BJ (cell line): ENCODE measurements at places on chromosomes 4 and X. TPM values are rescaled to one million over a fixed set of nuclear protein-coding genes. Genes with fewer than 3 reads are reported as not detected.

GRCh38 chr4:80361329-80361900 is 25.9 kb downstream of the CFAP299 start:
- no peak for DNase-seq

DNA sequence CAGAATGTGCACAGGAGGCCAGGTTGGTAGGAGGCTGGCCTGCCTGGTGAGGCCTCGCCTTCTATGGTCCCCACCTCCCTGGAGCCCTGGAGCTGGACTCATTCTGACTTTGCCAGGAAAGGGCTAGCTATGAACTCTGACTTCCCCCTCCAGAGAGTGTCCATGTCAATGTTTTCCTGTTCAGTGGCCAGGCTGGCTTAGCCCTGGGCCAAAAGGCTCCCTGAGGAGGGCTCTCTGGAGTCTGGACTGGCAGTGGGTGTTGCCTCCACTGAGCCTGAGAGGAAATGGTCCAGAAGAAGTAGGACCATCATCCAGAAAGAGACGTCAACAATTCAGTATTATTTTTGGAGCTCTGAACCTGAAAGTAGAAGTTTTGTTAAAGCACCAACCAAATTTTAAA is 178.7 kb downstream of the CHIC2 start:
- DNase-seq: no peak

DNA sequence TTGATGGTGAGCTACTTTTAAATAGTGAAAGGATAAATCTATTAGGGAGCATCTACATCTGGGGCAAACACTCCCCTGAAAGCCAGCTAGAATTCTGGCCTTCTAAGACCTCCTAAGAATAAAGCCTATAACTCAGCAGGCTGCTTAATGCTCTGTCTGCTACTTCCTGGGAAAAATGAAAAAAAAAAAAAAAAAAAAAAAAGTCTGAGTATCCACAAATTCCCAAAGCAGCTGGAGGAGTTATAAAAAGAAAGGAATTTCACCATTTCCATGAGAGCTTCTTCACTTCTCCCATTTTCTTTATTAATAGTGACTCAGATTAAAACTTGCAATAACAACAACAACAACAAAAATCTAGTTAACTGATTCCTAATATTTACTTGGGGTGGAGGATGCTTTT is 511.2 kb downstream of the INPP4B start:
- no peak for DNase-seq

- DNase-seq: no peak
Measured at GRCh38 chr4:40367451-40367850, 32.3 kb downstream of the CHRNA9 start.

GRCh38 chr4:79652738-79653137 is 244.7 kb upstream of the GK2 start:
- DNase-seq: no peak

DNA sequence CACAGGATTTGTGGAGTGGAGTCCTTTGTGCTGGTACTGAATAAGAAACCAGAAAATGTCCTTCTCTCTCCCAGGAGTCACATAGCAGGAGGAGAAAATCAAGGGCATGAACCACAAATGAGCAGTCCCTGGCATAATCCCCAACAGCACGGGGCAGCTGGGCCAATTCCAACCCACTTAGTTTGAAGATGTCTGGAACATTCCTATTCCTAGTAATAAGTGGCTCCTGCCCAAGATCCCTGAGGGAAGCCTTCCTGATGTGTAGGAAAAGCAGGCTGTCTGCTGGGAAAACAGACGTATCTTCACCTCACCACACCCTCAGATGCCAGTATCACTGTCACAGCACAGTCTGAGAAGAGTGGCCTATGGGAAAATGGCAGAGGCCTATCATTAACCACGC is 182.8 kb upstream of the MAP3K15 start:
- DNase-seq: no peak

DNA sequence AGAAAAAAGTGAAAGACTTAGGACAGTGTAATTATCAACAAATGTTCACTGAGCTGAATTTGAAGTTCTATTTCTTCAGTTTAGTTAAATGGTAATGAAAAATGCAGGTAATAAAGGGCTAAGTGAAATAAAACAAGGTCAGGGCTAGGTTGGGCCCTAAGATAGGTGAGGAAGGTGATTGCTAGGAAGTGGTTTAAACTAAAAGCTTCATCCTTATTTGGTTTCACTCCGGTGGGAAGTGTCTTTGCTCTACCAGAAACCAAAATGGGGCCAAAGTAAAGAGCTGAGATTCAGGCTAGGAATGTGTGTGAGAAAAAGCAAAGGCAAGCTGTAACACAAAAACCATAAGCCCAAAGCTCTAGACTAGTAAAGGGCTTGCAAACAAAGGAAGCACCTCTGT is 31.0 kb downstream of the TAB3 start:
- no peak for DNase-seq

DNA sequence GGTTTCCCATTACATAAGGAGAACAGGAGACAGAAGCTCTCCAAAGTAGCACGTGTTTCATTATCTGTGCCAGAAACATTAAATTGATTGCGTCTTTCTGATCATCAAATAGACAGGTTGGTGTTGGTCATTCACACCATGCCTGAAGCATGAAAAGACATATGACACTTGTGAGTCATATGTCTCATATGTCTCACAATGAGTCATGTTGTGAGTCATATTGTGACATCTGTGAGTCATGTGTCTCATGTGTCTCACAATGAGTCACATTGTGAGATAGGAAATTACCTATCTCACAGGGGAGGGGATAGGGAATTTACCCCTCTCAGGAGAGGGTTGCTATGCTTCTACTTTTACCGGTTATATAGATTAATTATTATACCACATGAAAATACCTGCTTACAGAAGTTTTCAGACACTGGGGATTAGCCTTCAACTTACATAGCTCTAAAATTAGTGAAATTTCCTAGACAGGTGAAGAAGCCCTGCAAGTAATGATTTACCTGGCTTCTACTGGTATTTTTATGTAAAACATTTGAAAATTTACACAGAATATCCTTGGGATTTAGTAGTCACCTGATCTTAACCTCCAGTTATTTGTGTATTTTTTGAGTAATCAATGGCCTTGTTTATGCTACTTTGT is 80.8 kb downstream of the NPFFR2 start:
- no peak for DNase-seq

- no peak for DNase-seq
Measured at GRCh38 chr4:177699365-177700213, 257.4 kb upstream of the AGA start.

DNA sequence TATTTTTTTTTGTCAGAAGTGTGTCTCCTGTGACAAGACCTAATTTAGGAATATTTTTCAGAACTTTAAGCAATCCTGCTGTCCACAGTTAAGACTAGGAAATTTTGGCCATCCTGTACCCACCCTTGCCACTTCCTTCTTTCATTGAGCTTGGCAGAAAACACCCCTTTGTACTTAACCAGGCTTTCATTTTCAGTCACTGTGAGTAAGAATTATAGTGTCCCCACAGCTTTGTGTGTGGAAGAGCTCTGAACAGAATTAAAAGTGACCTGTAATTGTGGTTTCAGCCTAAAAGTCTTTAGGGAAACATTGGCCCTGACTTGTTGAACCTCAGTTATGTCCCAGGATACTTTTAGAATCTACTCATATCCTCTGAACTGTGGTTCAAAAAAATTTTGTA is 153.7 kb upstream of the BMP3 start:
- no peak for DNase-seq

DNA sequence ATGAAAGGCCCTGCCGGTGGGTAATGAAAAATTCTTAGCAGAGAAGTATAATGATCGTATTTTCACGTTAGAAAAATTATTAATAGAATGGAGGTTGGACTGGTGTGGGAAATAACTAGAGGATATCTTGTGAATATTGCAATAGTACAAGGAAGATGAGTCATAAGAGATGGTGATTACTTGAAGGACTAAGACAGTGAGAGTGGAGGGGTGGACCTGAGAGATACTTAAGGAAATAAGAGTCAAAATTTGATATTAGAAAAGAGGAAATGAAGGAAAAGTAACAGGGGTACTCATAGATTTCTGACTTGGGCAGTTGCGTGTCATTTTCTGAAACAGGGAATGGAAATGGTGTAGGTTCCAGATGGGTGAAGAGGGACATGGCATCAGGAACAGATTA is 1.7 kb upstream of the USP53 start:
- DNase-seq: no peak

GRCh38 chr4:153530284-153530999 is 64.3 kb downstream of the TMEM131L start:
- no peak for DNase-seq

DNA sequence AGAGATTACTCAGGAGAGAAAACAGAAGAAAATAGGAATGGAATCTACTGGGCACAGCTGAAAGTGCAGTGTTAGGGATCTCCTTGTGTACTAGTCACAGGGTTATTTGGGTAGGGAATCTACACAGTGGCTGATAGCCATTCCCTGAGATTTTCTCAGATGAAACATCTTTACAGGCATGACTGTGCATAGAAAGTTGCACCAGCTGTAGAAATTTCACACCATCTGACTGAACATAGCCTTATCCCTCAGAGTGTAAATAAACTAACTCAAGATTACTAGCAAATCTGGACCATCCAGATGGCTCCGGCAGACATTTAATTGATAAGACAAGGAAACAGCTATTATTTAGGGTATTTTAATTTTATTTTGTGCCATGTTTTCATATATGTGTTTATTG is 2053.5 kb upstream of the TENM3 start:
- no peak for DNase-seq

The SLC4A4 gene
- 1.9 and 3.4 TPM in 2 replicates for polyA plus RNA-seq

The MCUB gene
- polyA plus RNA-seq: 23.3 and 25.4 TPM in 2 replicates

The NKX6-1 gene
- 0.02 TPM in 1 of 2 replicates, not detected in the other for polyA plus RNA-seq

The MTTP gene
- not detected in 2 replicates for polyA plus RNA-seq

The DCAF4L1 gene
- 0.04 TPM in 2 replicates for polyA plus RNA-seq
